ENCODE measurements at places on chromosomes 2 and 18.

DNA sequence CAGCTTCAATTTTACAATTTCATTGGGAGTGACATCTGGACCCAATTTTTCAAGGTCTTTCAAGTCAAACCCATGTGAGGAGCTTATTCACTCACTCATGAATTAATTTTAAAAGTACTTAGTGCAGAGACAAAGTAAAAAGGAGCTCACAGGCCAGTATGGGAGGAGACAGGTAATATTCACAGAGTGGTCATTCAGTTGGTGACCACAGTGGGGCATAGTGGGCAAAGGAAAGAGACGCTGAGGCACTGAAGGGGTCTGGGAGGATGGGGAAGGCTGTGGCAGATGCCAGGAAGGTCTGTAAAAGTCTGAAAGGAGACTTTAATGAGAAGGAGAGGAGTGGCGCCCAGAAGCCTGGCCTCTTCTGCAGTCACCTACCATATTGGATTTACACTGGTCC lies 76.0 kb downstream of the CD8B2 start:
- no peak for DNase-seq

DNA sequence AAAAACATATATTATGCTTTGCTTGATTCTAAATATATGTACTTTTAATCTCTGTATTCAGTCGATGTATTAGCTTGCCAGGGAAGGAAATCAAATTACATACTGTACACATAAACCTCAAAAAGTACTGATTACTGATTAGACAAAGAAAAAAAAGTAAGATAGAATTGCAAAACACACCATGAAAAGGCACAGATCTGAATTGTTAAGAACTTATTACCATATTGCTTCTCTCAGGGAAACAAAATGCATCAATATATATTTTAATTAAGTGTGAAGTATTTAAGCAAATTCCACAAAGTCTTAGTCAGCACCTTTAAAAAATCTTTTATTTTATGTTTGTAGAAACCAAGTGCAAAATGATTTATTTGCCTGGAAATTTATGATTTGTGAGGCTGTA lies 309.3 kb downstream of the RNF144A start:
- no peak for DNase-seq

GRCh38 chr2:18346874-18347273 lies 213.6 kb downstream of the RDH14 start:
- no peak for DNase-seq

GRCh38 chr2:47299555-47299954 lies 103.4 kb upstream of the MSH2 start:
- no peak for DNase-seq

DNA sequence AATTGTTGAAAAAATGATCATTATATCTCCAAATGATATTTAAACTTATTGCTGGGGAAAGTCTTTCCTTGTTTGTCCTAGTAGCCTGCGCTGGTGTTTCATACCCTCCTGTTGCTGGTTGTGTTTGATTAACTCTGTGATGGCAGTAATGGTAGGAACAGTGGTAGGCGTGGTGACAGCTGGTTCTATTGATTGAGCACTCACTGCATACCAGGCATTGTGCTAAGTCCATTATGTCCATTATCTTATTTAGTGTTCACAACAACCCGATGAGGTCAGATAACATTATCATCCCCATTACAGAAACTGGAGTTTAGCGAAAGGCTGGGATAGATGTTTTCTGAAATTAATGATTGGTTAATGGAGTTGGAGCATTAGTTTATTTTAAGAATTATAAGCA lies 77.8 kb upstream of the STON1 start:
- DNase-seq, result no peak

DNA sequence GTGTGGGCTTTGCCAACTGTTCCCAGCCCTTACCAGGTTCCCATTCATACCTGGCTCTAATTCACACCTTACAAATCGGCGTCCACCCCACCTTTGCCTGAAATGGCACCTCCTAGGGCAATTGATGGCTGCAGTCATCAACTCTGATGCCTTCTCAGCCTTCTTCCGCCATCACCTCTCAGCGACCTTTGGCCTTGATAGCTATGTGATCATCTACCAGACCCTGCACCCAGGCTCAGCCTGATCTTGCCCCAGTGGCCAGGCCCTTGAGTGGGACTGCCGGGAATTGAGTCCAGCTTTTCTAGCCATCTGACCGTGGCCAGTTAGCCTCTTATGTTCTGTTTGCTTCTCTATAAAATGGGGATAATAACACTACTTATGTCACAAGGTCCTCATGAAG lies 32.5 kb downstream of the PSD4 start:
- DNase-seq, result no peak

GRCh38 chr2:232543928-232544631 lies 4.6 kb downstream of the CHRNG start:
- DNase-seq, result no peak

DNA sequence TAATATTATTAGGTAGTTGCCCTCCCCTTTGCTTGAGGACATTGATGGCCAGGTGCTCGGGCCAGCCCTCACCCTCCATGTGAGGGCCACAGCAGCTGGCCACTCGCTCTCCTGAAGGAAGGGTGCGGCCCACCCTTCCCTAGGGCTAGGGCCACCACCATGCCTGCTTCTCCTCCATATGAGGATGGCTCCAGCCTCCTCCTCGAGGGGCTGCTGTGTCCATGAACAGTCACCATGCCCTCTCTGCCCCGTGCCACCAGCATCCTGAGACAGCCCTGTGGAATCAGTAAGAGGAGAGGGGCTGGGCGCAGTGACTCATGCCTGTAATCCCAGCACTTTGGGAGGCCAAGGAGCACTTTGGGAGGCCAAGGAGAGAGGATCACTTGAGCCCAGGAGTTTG lies 2.4 kb downstream of the GPR17 start:
- DNase-seq, result no peak

DNA sequence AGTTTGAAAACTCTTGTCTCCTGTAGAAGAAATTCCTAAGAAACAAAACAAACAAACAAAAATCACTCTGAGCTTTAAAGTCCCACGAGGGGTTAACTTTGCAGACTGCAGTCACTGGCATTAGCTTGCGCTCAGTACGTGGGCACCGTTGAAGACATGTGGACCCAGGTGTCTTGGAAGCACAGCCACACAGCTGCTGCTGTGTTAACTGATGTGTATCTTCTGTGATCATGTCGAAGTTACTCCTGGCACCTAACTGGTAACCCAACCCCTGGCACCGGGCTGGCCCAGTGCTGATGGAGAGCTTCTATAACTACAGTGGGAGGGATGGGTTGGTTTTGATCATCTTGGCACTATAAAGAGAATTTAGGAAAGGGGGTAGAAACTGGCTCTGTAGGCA lies 51.6 kb upstream of the FHL2 start:
- DNase-seq, result no peak

DNA sequence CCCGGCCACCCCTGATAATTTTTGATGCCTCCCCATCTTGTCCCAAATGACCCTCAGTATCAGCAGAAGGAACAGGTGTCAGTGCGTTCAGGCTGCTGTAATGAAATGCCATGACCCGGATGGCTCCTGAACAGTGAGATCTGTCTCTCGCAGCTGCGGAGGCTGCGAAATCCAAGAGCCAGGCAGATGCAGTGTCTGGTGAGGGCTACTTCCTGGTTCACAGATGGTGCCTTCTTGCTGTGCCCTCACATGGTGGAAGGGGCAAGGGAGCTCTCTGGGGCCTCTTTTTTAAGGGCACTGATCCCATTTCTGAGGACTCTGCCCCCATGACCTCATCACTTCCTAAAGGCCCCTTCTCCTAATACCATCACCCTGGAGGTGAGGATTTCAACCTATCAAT lies 152.2 kb downstream of the TWIST2 start:
- DNase-seq, result no peak

DNA sequence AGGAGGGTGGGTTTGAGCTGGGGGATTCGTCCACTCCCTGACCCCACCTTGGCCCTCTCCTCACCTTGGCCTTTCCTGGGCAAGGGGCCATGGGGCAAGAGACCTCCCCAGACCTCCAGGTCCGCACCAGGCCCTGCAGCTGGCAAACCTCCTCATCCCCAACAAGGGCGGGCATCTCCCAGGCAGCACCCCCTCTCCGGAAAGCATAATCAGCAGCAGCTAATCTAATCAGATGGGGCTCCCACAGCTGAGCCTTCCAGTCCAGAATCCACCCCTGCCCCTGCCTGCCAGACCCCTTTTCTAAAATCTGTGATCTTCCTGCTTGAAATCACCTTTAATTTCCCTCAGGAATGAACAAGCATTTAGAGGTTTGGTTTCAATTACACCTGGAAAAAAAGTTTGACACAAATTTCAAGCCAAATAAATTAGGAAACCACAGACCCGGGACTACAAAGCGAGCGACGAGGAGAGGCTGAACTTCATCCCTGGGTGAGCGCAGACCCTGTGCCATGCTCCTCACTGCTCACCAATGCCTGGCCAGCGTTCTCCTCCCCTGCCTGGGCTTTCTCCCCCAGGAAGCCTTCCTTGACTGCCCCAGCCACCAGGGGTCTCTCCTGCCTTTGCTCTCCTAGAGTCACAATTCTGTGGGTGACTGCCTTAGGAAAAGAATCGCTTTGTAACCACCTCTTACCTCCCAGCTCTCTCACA lies 143.0 kb upstream of the MYCN start:
- DNase-seq, result no peak

DNA sequence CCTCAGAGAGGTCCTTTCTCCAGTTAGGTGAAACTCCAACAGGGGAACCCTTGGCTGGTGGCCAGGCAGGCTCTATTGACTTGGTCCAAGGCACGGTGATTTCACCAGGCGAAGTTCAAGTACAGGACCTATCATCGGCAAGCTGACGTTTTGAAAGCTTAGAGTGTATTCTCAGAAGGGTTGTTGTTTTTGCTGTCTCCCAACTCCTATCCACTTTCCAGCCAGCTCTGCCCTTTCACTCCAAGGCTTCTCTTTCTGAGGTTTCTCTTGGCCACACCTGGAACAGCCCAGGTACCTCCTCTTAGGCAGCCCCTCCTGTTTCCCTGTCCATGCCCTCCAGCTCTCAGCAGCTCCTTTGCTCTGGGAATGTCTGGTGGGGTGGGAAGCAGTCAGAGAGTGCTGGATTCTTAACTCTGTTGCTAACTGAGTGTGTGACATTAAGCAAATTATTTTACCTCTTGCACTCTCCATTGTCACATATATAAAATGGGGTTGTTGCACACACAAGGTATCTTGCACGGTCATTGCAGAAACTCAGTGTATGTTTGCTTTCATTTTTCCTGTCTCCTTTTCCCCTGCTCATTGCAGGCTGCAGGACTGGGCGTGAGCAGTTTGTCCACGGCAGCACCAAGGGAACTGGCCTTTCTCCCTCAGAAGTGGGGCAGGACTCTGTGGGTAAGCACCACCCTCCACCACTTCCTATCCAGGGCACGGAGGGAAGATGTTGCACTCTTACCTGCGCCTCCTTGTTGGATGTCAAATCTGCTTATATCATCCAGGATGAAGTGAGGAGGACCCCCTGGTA lies 30.2 kb downstream of the CAPN13 start:
- no peak for DNase-seq

- DNase-seq, result no peak
Observed at GRCh38 chr18:13159579-13159978, 59.0 kb upstream of the LDLRAD4 start.

DNA sequence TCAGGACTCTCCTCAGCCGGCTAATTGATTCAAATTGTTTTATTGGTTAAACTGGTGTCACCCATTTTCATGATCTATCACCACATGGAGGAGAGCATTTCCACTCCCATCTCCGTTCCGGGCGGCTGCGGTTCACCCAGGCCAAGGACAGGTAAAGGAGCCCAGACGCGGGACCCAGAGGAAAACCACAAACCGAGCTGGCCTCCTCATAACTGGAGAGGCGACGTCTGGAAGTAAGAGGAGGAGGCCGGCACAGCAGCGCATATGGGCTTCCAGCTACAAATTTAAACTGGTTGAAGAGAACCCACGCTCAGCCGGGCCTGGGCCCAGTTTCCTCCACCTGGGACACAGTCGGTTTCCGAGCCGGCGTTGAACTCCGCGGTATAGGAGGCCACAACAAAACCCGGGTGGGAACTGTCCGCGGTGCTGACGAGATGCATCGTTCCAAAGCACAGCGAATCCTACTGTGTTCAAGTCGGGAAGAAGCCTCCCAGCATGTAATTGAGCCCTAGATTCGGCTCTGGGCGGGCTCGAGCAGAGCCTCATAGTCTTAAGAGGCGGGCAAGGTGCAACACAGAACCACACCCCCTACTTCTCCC lies 3.0 kb upstream of the SKOR2 start:
- no peak for DNase-seq

DNA sequence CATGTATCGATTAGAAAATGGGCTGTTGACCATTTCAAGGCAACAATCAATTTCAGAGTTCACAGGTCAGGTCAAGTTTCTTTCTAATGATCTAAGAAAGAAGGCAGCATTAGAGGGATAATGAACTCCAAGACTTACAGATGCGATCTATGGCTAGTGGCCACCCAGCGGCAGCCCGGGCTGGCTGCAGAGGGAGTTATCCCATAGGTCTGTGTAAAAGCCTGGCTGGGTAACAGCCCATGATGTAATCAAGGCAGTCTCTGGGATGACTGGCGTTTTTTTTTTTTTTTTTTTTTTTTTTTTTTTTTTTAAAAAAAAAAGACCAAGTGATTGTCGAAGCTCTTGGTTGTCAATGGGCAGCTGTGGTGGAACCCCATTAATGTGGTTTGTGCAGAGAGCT lies 171.1 kb upstream of the SKOR2 start:
- DNase-seq, result no peak

GRCh38 chr2:88600038-88600465 lies 27.2 kb downstream of the EIF2AK3 start:
- DNase-seq, result no peak

DNA sequence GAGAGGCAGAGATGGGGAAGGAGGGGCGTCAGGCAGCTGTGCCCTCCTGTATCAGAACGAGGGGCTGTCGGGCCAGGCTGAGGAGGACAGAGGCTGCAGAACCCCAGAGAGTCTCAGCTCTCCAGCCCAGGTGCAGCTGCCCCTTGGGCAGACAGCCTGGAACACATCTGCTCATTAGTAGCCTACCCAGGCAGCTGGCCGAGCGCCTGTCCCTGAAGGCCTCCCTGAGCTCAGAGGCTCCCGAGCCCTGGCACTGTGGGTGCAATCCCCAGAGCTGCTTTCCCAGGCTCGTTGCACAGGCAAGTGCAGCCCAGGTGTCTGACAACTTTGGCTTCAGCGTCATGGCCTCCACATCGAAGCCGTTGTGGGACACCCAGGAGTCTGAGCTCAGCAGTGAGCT lies 13.1 kb upstream of the TMEM185B start:
- no peak for DNase-seq

GRCh38 chr2:38159191-38159590 lies 83.2 kb upstream of the CYP1B1 start:
- DNase-seq, result no peak

- no peak for DNase-seq
Observed at GRCh38 chr18:66377291-66377690, 226.6 kb downstream of the CDH19 start.

DNA sequence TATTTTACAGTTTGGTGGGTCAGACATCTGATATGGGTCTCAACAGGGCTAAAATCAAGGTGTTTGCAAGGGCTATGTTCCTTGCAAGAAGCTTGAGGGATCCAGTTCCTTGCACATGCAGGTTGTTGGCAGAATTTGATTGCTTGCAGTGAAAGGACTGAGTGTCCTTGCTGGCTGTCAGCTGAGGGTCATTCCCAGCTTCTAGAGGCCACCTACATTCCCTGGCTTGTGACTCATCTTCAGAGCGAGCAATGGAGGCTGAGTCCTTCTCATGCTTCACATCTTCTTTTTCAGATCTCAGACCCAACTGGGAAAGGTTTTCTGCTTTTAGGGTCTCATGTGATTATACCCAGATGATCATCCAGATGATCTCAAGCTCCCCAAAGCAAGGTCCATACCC lies 12.4 kb downstream of the MEX3C start:
- no peak for DNase-seq
